ENCODE measurements at places on chromosomes 11 and 22.

GRCh38 chr22:47035425-47035881, 273.0 kb downstream of the TBC1D22A start:
- DNase-seq = no peak

GRCh38 chr11:109667719-109668118, 245.7 kb downstream of the C11orf87 start:
- no peak for DNase-seq

- DNase-seq = peak; percentile 20
Observed at GRCh38 chr11:10443152-10443551, 11.9 kb upstream of the AMPD3 start.

GRCh38 chr22:29917052-29917902, 34.3 kb downstream of the MTMR3 start:
- DNase-seq = no peak

Data from activated naive CD4-positive, alpha-beta T cell treated with anti-CD3 and anti-CD28 coated beads, Interleukin-2, amount 50 U/mL, for 16 hours (primary cell).